ENCODE measurements at places on chromosomes 5 and 9.

- DNase-seq = no peak
These were observed 88.9 kb downstream of the CDK5RAP2 start for GRCh38 chr9:120490888-120491595.

DNA sequence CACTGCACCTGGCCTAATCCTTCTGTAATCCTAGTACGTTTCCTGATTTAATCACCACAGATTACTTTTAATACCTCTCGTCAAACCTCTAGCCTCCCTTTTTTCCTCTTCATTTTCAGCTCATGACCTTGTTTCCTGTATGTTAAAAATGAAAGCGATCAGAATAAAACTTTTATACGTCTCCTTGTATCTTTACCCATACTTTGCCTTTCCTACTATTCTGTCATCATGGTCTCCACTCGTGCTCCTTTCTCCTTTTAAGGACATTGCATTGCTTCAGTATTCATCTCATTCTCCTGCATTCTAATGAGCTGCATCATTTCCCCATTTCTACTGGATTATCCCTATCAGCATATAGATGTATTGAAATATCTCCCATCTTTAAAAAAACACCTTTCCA is 8.5 kb downstream of the CDC42SE2 start:
- DNase-seq = no peak

DNA sequence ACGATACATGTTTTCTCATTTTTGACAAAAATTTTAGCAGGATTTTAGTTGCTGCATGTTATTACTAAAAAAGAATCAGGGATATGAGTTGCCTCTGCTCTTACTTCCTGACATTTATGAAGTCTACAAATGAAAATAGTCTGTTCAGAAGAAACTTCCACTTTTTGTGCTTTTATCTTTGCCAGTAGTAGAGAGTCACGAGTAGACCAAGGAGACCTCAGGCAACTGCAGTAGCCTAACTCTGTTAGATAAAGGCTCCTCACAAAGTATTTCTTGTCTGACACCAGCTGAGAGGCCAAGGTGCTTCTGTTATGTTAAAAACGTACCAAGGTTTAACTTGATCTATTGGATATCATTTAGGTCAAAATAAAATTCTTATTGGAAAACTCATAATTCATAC is 333.9 kb downstream of the NR2F1-AS1 start:
- DNase-seq = no peak

DNA sequence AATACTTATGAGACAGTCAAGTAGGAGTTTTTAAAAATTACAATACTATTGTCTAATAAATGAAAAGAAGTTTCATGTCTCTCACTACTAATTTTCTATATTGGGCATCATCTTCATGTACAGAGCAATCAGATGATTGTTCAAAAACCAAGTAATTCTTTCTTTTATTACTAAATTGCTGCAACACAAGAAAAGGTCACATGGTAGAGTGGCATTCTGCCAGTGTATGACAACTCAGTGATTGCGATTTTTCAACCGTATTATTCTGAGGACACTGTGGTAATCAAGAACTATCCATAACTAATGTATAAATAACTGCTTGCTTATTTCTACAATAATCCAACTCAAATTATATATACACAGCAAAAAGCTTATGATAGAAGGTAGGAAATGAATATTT is 96.7 kb upstream of the GRHPR start:
- no peak for DNase-seq

- DNase-seq = no peak
These were observed 204.8 kb upstream of the S1PR3 start for GRCh38 chr9:88786291-88787079.

GRCh38 chr9:99828417-99829176 is 6.9 kb downstream of the NR4A3 start:
- no peak for DNase-seq

- DNase-seq = no peak
These were observed 27.2 kb downstream of the FBXW2 start for GRCh38 chr9:120765910-120766425.

DNA sequence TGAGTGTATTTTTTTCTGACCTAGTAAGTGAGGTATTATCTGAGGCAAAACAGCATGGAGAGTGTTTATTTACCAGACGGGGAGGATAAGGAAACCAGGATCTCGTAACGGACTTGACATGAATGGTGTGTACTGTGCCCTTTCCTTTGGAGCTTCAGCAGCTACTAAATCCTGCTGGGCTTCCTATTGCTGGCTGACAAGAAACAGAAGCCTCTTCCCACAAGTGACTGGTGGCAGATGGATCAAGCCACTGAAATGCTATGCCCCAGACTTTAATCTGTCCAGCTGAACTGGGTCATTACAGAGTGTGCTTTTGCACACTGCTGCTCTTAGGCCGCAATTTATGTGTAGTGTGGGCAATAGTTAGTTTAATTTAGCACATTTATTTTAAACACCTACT is 162.7 kb upstream of the MRPS30 start:
- DNase-seq = no peak

DNA sequence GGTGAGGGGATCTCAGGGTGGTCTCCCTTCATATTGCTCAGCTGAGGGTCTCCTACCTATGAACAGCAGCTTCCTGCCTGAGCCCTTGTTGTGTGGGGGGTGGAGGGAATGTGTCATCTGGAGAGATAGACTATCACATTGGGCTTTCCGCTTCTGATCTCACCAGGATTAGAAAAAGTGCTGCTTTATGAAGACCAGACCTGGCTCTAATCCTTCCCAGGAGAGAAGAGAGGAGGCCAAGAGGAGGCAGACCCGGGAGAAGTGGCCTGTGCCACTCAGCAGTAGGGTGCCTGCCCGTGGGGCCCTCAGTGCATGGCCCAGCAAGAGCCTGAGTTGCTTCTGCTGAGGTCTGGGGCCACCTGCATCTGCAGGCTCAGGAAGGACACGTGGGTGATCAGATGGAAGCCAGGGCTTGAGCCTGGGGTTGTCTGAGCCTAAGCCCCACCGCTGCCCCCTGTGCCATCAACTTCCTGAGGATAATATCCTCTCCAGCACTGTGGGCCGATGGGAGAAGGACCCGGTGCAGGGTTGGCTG is 22.1 kb upstream of the COL5A1 start:
- DNase-seq = no peak

- DNase-seq = no peak
These were observed 116.2 kb downstream of the DIRAS2 start for GRCh38 chr9:90526386-90526785.

DNA sequence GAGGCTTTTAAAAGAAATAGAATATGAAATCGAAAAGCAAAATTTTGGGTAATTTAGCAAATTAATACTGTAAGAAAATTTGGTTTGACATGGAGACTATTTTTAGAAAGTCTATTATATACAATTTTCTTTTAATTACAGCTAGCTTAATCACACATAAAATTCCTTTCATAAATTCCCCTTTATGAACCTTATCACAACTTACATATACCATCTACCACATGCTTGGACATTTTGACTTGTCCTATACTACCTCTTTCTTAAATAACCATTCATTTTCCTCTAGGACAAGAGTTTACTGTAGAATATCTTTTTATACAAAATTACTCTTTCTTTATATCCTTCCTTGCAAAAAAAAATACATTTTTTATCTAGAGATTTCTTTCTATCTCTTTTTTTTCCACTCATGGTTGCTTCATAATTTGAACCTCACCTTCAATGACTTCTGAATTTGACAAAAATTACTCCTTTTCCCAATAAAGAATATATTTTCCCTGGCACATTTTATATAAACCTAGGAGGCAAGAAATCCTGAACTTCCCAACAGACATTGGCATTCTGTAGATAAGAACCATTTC is 34.0 kb upstream of the SYK start:
- DNase-seq = no peak

DNA sequence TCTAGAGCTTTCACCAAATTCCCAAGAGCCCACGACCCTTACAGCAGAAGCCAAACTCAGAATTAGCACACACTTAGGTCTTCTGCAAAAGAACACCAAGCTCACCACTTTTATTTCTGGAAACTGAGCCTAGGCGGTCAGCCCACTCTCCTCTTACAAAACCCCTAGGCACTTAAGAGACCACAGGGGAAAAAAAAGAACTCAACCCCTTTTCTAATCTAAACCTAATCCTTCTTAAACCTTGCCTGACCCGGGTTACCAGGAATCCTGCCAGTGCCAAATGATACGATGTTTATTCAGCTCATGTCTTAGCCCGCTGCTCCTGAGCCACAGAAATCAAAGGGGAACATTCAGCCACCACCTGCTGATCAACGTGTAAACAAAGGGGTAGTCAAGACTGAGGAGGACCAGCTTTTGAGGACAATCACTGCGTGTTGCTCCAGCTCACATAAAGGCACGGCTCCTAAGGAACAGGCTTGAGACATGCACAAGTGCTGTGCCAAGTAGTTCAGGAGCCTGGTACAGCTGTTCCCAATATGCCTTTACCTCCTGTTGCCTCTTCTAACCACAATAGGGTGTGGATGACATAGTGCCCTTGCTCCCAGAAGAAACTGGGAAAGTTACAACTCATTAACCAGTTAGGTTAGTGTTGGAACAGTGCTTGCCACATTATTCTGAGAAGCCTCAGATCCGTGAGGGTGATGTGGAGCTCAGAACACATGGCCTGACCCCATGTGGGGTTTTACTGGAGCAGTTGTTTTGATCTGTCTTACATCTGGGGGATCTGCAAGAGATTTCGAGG is 49.3 kb downstream of the ZFAND5 start:
- DNase-seq = no peak

DNA sequence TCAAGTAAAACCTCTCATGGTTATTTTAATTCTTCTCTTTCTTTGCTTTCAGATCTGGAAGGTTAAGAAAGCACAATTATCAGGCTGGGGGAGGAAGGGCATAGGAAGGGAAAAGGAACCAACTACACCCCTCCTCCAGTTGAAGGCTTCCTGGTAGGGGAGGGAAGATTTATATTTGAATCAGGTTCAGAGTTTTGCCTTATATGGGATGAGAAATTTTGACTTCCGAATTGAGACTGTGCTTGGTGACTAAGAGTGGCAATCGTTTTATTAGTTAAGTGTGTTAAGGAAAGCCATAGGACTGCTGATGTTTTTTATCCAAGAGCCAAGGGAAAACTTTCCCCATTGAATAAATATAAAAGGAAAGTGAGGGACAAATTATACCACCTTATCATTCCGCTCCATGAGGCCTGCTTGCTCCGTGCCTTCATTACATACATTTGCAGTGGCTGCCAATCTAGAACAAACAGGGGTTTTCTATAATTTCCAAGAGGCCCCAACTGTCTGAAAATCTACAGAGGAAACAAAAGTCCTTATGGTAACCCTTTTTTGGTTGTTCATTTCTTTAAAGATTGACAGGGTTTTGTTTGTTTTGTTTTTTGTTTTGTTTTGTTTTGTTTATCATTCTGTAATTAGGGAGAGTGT is 115.7 kb upstream of the EPB41L4A start:
- DNase-seq = no peak

- no peak for DNase-seq
These were observed 34.7 kb upstream of the PLIN2 start for GRCh38 chr9:19162026-19162366.

GRCh38 chr5:73118391-73118973 is 1.9 kb upstream of the TMEM171 start:
- no peak for DNase-seq

DNA sequence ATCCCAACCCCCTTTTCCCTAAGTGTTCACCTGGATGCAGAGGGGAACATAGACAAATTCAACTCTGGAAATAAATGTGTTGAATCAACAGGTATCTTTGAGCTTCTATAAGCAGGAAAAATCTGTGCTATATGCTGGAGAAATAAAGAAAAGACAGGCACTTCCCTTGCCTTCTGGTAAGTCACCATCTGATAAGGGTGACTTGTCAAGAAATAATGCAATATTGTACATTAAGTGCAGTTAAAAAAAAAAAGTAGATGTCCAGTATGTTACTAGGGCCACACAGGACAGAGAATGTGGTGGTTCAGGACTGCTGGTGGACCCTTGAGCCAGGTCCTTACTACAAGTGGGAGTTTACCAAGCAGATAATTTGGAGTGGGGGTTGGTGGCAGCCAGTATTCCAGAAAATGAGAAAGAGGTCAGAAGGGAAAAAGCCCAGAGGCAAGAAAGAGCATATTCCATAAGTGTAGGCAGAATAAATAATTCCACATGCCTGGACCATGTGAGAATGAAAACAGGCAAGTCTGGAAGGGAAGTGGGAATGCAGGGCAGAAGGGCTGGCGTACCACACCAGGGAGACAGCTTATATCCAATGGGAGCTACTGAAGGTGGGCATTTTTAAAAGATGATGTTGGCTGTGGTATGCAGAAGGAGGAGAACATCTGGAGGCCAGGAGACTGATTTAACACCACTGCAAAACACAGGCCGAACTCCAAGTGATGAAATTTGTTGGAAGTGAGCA is 209.9 kb downstream of the SEMA5A start:
- DNase-seq = no peak

GRCh38 chr9:20409321-20410092 is 212.8 kb downstream of the MLLT3 start:
- DNase-seq = no peak

DNA sequence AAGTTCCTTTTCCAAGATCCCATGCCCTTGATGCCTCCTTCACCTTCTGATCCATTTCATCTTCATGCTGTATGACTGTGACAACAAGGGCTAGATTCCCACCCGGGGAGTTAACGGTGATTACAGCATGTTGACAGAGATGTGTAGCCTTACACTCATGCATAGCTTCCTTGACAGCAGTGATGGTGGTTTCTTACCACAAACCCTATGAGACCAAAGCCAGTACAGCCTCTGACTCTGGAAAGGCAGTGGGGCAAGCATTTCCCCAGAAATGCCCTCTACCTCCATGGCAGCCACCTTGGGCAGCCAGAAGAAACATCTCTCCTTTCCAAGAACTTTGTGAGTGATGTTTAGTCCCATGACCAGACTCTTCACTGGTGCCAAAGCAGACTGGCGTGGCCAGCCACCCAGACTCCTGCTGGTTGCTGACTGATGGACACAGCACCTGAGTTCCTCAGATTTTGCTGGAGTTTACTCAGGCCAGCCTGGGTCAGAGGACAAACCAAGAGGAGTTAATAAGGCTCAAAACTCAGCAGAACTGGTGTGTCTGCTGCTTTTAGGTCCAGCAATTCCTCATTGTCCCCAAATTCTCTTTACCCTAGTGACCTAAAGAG is 199.7 kb upstream of the SLC27A6 start:
- no peak for DNase-seq

DNA sequence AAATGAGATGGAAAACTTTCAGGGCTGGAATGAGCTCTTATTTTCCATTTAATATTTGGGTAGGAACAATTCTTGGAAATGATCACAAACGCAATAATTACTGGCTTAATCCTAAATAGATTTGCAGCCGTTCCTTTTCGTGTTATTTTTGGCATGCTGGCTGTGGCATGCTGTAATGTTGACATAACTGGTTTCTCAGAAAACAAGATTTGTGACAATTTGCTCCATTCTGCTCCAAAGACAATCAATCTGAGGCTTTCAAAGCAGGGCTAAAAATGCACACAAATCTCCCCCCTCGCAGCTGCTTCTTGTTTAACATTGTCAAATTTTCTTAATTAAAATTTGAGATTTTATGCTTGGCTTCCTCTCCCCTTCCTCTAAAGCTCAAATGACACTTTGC is 151.2 kb downstream of the TTC39B start:
- no peak for DNase-seq

DNA sequence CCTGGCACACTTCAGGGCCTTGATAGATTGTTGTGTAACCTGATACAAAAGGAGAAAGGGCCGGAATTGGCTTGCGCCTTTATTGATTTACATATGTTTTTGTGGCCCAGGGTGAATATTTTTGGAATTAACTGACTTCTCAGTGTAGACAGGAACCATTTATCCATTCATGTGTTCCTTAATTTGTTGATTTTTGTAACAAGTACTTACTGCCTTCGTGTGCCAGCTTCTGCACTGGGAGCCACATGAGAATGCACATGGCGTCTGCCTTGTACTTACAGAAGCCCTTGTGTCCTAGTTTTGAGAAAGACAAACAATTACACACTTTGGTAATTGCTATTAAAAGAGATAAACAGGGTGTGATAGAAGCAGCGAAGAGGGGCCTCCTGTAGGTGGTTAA is 26.4 kb downstream of the EHMT1 start:
- no peak for DNase-seq

Measured in central memory CD4-positive, alpha-beta T cell (primary cell).